ENCODE measurements at places on chromosomes 1 and 21.
A peak's percentile ranks its signal among the peaks of the same experiment; 100 is the strongest.

DNA sequence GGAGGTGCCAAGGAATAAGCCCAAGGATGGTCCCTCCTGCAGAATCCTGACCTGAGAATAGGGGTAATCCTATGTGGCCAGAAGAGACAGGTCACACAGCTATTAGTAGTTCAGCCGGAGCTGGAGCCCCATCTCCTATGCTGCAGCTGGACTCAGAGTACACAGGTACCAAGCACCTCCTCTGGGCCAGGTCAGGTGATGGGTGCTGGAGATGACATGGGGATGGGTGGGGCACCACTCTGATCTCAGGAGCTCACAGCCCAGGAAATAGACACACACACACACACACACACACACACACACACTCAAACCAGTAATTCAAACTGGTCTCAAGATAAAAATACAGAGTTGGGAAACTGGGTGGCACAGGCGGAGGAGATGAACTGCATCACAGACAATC is 54.2 kb upstream of the SSBP3 start:
- DNase-seq, result no peak

- no peak for DNase-seq
Observed at GRCh38 chr1:185559684-185560331, 174.4 kb upstream of the HMCN1 start.

GRCh38 chr1:108811611-108812010 is 45.3 kb downstream of the AKNAD1 start:
- DNase-seq, result no peak

GRCh38 chr1:55204997-55205396 is 10.2 kb downstream of the USP24 start:
- DNase-seq, result no peak

DNA sequence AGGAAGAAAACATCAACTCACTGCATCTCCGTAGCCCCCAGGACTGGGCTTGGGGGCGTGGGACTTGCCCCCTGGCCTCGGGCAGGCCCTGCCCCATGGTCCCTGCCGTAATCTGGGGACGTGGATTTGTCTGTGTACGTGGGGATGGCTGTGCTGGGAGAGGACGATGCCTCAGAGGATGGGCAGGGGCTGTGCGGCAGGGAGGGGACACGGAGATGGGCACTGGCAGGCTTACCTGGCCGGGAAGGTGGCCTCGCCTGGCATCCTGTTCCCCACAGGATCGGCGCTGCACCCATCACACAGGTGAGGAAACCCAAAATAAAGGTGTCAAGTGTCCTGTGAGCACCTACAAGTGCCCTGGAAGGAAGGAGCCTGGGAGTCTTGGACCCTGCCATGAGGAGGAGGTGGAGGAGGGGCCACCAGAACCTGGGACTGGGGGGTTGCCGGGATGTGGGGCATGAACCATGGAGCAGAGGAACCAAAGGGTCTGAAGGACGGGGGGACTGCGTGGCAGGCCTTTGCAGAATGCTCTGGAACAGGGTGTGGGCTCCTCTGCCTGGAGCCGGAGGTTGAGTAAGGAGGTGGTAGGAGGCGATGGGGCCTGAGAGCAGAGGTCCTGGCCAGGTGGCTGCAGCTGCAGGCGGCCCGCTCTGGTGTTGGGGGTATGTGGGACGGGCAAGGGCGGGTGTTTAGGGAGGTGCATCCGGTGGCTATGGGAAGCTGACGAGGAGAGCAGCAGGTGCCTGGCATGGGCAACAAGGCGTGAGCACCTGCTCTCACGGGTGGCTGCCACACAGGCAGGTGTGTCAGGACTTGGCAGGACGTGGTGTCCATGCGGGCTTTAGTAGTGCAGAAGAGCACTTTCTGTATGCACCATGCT is 27.8 kb upstream of the LRRC3 start:
- no peak for DNase-seq

DNA sequence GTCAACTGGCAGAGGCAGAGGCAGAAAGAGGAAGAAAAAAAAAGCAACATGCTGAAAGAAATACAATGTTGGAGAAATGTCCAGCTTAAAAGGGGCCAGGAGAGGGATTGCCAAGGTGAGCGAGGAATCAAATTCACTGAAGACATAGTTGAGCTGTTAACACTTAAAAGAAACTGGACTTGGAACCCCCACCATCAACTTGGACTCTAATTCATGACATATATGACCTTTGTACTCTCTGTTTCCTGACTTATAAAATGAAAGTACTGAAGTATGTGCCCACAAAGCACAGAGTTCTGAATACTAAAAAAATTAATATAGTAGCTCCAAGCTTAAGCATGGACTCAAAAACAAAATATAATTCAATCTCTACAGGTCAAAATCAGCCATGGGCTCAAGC is 16.1 kb downstream of the PRR9 start:
- no peak for DNase-seq

GRCh38 chr21:32807717-32808380 is 36.3 kb upstream of the PAXBP1 start:
- DNase-seq, result no peak

- peak; percentile 76 for DNase-seq
Observed at GRCh38 chr1:31703431-31704270, at the start of gene COL16A1. Gene COL16A1, minus strand, starts transcription at chr1:31704017. Its CDS starts 1,824 bp downstream, at chr1:31702193.

DNA sequence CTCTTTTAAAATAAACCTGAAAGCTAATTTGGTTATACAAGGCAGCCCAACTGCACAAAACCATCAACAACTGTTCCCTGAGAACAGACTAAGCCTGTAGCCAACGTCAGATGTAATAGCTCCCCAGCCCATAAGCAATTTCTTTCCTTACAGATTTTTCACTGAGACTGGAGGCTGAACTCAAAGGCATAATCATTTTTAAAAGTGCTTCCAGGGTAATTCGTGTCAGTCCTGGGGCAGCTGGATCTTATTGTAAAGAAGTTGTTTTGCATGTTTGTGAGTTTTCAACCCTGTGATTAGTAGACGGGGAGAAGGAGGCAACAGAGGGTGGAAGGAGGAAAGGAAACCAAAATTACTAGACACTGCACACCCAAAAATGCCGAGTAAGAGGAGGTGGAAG is 3.2 kb downstream of the DPT start:
- DNase-seq, result no peak

DNA sequence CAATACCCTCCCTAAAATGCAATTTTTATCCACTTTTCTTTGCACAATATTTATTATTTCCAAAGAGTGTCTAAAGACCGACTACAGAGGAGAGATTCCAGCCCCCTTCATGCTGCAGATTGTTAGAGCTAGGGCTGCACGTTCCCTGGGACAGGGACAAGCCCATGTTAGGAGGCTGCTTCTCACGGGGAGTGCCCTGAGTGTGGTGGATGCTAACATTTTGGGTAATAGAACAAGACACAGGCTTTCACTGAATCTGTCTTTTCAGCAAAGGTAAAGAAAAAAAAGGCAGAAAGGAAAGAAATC is 125.4 kb downstream of the RIPK4 start:
- DNase-seq, result no peak

- no peak for DNase-seq
Observed at GRCh38 chr1:41338820-41339219, 22.4 kb upstream of the FOXO6 start.

- DNase-seq, result no peak
Observed at GRCh38 chr1:114114185-114115094, 39.2 kb downstream of the SYT6 start.

GRCh38 chr1:64598100-64598571 is 128.2 kb downstream of the CACHD1 start:
- DNase-seq, result peak; percentile 38

Data from right kidney (tissue), 9 donors.